ENCODE measurements at places on chromosomes 5 and 9.

- DNase-seq: no peak
These were observed 57.9 kb downstream of the C5orf15 start for GRCh38 chr5:133910571-133910970.

- no peak for DNase-seq
These were observed 48.8 kb upstream of the SLC25A51 start for GRCh38 chr9:37952731-37953130.

DNA sequence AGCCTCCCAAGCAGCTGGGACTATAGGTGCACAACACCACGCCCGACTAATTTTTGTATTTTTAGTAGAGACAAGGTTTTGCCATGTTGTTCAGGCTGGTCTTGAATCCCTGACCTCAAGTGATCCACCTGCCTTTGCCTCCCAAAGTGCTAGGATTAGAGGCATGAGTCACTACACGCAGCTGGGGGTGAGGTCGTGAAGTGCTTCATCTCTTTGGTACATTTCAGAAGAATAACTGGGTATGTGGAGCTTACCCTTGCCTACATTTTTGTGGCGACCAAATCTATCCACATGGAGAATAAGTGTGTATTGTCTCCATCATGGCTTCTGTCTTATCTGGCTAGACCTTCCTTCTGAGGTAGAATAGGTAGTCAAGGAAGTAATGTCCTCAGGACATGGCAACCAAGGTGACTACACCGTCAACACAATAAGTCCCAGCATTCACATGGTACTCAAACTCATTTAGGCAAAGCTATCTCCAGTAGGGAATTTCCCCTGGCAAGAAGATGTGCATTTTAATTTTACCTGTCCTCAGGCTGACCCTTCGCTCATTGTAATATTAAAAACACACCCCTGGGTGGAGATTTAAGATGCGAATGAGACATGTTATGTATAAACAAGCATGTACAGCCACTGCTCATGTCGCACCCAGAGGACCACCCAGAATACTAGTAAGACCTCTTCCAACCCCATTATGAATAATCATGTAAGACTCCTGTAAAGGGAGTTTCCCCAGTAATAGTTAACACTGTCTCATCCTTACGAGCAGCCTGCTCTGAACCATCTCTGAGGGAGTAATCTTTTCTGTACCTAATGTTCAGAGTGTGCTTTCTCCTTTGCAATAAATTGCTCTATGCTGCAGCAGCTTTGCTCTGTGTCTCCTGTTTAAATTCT, 1173.2 kb downstream of the TAF11L14 start:
- DNase-seq: no peak

DNA sequence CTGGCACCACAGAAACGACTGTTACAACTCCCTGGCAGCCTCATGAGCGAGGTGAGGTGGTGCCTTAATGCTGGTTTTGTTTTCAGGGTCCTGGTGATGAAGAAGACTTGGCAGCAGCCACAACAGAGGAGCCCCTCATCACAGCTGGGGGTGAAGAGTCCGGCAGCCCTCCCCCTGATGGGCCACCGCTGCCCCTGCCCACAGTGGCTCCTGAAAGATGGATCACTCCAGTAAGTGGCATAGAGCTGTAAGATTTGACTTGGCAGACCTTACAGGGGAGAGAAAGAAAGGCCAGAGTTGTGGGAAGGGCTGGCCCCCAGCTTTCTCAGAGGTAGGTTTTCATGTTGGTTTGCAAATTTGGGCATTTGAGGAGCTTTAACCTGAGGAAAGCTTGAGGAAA, 72.2 kb downstream of the COL15A1 start:
- DNase-seq: no peak

DNA sequence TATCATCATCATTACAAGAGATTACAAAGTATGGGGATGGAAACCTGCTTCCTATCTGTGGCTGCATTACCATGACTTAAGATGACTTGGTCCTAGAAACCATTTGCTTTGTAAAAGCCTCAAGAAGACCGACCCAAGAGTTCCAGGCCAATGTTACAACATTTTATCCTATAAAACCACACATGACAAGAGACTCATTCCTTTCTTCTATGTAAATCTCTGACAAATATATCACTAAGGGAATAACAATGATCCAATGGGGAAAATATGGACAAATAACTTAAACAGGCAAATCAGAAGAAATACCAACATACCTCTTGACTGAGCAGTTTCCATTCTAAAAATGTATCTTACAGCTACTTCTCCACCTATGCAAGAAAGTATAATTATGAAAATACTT, 44.3 kb upstream of the VPS13A start:
- no peak for DNase-seq

DNA sequence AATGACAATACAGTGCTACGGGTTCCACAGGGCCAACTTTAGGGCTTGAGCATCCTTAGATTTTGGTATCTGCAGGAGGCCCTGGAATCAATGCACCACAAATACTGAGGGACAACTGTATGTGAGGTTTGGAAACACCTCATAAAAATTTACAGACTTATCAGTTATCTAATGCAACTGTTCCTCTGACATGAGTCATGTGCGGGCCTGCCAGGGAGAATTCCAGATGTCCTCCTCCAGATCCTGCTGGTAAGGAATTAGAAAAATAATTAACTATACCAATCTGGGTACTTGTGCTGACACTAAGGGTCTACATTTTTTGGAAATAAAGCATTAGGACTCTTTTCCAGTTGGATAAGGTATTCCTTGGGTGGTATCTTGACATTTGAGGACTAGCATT, 333.3 kb downstream of the ARRDC3 start:
- DNase-seq: no peak

GRCh38 chr9:3912817-3913216, 387.0 kb upstream of the RFX3 start:
- no peak for DNase-seq

GRCh38 chr9:130858739-130859705, 24.0 kb downstream of the ABL1 start:
- no peak for DNase-seq

- no peak for DNase-seq
These were observed 107.3 kb upstream of the IER5L start for GRCh38 chr9:129285382-129285781.

DNA sequence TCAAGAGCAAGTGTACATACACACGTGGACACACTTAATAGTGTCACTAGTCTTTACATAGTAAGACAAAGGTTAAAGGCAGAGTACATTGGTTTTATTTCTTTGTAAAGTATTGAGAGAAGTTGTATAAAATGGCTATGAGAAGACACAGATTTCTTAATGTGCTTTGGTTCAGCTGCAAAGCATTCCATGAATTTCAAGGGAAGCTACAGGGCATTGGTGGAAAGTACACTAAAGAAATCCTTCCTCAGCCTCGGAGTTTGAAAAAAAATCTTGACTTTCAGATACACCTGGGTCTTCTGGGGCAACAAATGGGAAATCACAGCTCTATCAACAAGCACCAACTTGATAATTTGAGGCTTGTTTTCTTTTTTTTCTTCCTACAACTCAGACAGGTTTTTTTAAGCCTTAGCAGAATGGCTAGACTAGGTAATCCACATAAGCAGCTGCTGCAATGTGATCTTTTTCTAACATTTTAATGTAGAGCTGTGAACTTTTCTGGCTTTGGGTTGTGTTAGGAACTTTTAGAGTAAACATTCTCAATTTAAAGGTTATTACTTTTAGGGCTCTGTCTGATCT, 140.4 kb upstream of the FST start:
- DNase-seq: no peak

DNA sequence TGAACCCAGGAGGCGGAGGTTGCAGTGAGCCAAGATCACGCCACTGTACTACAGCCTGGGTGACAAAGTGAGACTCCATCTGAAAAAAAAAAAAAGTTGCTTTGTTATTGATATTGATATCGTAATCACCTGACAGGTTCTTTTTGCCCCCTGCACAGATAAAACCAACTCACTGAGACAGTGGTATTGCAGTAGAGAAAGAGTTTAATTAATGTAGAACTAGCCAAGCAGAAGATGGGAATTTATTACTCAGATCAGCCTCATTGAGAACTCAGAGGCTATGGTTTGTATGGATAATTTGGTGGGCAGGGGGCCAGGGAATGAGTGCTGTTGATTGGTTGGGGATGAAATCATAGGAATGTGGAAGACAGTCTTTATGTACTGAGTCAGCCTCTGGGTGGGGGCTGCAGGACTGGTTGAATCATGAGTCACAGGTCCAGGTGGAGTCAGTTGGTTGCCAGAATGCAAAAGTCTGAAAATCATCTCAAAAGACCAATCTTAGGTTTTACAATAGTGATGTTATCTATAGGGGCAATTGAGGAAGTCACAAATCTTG, 35.8 kb upstream of the MEGF10 start:
- DNase-seq: no peak

DNA sequence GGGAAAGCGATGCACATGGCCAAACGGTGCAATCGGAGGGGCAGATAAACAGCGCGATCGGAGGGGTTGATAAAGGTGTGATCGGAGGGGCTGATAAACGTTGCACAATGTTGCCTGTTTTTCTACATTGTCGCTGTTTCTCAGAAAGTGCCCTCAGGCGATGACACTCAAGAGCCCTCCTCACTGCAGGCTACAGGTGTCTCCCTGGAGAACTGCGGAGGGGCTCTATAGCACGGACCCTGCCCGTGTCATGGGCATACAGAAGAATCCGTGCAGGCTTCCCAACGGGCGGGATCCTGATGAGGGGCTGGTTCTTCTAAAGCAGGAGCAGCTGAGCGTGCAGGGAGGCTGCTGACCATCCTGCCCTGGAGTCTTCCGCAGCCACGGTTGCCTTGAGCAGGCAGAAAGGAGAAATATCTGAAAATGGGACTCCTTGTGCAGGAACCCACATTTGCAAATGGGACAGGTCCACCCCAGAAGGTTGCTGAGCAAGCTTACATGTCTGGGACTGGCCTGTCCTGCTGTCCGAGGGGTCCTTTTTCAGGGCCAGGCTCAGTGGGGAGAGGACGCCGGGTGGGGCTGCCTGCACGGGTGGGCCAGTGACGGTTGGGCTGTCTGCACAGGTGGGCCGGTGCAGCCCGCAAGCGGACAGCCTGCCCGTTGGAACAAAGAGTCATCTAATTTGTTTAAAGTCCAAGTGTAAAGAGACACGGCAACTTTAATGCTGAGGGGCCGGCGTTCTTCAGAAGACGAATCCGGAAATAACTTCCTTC, 25.1 kb upstream of the LPCAT1 start:
- no peak for DNase-seq

DNA sequence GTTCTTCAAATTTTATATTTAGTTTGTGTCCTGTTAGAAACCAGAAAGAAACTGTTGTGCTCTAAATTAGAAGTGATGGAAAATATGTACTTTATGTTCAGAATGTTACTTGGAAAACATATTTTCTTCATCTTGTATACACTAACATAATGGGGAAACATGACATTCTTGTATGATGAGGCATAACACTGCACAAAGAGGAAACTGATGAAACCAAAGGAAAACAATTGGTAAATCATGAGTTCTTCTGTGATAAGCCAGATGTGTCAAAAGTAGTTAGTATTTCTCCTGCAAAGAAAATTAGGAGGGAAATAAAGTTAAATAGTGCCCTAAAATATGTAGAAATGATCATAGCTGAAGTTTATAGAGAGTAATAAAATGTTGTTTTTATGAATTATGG, 111.1 kb upstream of the FBN2 start:
- no peak for DNase-seq

- DNase-seq: no peak
These were observed 437.3 kb upstream of the MPDZ start for GRCh38 chr9:13716601-13717321.

GRCh38 chr9:106980551-106981101, 117.7 kb downstream of the ZNF462 start:
- DNase-seq: no peak

- no peak for DNase-seq
These were observed 198.4 kb upstream of the MEF2C start for GRCh38 chr5:89081360-89081759.

GRCh38 chr5:41346609-41347008, 133.3 kb upstream of the C6 start:
- DNase-seq: no peak

- no peak for DNase-seq
These were observed 35.4 kb upstream of the ZNF354A start for GRCh38 chr5:178765753-178766300.

- no peak for DNase-seq
These were observed 19.2 kb downstream of the OR2S2 start for GRCh38 chr9:35938474-35939356.

- no peak for DNase-seq
These were observed 81.9 kb downstream of the MED27 start for GRCh38 chr9:131997779-131998178.

GRCh38 chr5:167244583-167244982, 1046.9 kb upstream of the WWC1 start:
- DNase-seq: no peak

DNA sequence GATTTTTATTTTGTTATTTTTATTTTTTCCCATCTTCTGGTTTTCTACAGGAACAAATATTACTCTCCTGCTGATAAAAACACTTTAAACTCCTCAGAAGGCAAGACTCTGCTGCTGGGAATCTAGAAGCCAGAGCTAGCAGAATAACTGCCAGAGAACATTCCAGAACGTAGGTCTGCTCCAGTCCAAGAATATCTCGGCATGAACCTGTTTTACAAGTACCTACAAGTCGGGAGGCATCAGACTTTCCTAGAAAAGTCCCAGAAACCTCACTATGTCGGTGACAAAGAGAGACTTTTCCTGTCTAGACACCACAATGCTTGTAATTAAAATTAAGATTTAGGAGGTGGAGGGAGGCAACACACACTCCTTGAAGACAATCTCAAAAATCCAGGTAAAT, 41.4 kb downstream of the FABP6 start:
- no peak for DNase-seq

- no peak for DNase-seq
These were observed 76.2 kb upstream of the MYO10 start for GRCh38 chr5:17012289-17012688.

DNA sequence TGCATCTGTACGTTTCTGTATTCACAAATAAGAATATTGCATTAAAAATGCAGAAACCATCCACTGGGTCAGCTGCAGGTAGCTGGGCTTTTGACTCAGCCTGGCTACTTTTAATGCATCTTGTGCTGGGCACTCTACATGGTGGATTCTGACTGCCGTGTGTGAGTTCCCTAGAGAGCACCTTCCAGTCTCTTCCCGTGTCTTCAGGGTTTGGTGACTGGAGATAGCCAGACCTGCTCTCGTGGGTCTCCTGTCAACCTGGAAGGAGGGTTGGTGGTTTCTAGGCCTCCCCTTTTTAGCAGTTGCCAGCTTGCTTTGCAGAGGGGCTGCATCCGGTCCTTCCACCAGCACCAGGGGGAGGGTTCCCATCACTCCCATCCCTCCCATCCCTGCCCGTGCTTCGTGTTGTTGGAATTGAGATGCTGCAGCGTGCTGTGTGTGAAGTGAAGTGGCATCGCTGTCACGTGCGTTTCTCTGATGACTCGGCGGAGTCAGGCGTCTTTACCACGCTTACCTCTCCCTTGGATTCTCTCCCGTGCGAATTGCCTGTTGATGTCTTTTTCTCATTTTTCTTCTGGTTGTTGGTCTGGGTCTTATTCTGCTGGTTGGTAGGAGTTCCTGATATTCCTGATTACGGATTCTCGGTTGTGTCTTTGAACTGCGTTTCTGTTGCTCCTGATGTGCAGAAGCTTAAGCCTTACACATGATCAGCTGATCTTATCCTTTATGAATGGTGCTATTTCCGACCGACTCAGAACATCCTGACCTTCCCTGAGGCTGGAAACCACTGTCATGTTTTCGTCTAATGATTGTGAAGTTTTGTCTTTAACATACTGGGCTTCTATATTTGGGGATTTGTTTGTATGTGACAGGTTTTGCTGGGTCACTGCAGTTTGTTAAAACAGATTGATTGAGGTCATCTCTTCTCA, 16.9 kb downstream of the FBXW5 start:
- no peak for DNase-seq

GRCh38 chr5:69374911-69375446, 5.4 kb downstream of the RAD17 start:
- DNase-seq: no peak

All from activated CD4-positive, alpha-beta T cell treated with anti-CD3 and anti-CD28 coated beads, Interleukin-2, amount 50 U/mL, for 24 hours (primary cell).